Spleen (tissue), 13 donors: ENCODE measurements at places on chromosomes 16 and 17. TPM values are rescaled to one million over a fixed set of nuclear protein-coding genes. Genes with fewer than 3 reads are reported as not detected.

Gene PHOSPHO1
- 5.0 TPM for total RNA-seq

Gene KRT25
- total RNA-seq, result not detected

Gene G6PC1
- total RNA-seq, result not detected

Gene LRRC46
- total RNA-seq, result 1.3 TPM

Gene CACNG1
- total RNA-seq, result not detected

Gene RNF112
- 4.2 TPM for total RNA-seq

Gene CA7
- not detected for total RNA-seq

Gene TBC1D3
- total RNA-seq, result not detected

Gene MGAT5B
- total RNA-seq, result 0.92 TPM

Gene ZNF19
- total RNA-seq, result 9.5 TPM

Gene PDIA2
- total RNA-seq, result 0.28 TPM

GRCh38 chr17:56528696-56529095, 64.8 kb upstream of the NOG start:
- DNase-seq, result no peak
- H3K27me3 ChIP-seq, result no peaks in the 10 kb centered on the region
- H3K36me3 ChIP-seq, result no peaks in the 10 kb centered on the region
- H3K27ac ChIP-seq, result no peak overlapping the region

DNA sequence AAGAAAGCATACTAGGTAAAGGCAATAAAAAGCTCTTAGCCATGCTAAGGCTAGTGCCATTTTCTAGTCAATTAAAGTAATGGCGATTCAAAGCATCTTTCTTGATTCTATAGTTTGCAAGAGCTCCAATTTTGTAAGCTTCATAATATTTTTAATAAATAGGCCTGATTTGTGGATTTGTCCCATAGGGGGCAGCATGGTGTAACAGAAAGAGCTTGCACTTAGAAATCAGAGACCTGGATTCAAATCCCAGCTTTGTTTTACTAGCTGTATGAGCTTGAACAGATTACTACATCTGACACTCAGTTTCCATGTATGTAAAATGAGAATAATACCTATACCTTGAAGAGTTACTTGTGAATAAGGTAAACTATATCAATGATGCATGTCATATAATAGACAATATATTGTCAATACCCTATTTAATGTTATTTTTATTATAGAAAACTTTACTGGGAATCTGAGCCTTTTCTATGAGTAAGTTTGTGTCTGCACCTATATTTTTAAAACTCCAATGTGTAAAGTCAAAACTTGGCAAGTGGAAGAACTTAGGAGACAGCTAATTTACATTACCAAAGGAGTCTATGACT, 93.6 kb upstream of the NOG start:
- H3K36me3 ChIP-seq, result no peaks in the 10 kb centered on the region
- H3K27me3 ChIP-seq, result no peaks in the 10 kb centered on the region
- DNase-seq, result no peak
- H3K27ac ChIP-seq, result no peak overlapping the region
- H3K4me1 ChIP-seq, result no peaks in the 10 kb centered on the region

DNA sequence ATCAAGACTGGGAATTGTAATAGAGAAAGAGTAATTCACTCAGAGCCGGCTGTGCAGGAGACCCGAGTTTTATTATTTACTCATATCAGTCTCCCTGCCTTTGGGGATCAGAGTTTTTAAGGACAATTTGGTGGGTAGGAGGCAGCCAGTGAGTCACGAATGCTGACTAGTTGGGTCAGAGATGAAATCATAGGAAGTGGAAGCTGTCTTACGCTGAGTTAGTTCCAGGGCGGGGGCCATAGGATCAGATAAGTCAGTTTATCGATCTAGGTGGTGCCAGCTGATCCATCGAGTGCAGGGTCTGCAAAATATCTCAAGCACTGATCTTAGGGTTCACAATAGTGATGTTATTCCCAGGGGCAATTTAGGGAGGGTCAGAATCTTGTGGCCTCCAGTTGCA, 20.2 kb upstream of the GUCY2D start:
- H3K4me1 ChIP-seq, result no peaks in the 10 kb centered on the region
- DNase-seq, result no peak
- no peak overlapping the region for H3K4me3 ChIP-seq
- H3K27me3 ChIP-seq, result peaks cover 14% of the 10 kb centered on the region

- H3K36me3 ChIP-seq, result no peaks in the 10 kb centered on the region
- DNase-seq, result no peak
- H3K27ac ChIP-seq, result no peak overlapping the region
These were observed 48.4 kb downstream of the CMC2 start for GRCh38 chr16:80958284-80958683.

DNA sequence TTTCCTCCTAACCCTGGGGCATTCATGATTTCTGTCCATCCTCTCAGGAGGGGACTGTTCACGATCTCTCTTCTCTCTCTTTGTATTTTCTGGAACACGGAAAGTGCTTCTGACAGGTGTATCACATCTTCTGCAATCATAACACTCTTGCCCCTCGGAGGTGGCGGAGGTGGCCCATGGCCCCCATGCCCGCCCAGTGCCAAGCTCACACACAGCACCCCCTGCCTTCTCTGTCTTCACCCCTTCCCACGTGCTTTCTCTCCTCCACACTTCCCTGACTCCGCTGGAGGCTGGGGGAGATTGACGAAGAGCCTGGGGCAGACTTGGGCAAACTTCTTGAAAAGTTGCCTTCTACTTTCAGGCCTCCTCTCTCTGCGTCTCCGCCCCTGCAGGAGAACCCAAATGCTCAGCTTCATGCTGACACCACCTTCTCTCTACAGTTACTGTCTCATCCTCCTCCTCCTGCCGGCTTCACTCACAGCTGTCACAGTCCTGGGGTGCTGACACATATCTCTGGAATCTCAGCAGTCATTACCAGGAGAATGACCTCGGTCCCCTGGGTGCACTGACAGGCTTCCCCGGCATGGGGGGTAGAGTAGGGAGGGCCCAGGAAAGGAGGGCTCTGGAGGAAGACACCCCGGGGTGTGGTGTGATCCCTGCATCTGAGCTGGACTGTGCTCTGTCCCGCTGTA, 127.1 kb downstream of the ENGASE start:
- DNase-seq, result no peak
- H3K27me3 ChIP-seq, result peaks cover 3% of the 10 kb centered on the region
- H3K4me3 ChIP-seq, result no peak overlapping the region
- no peaks in the 10 kb centered on the region for H3K36me3 ChIP-seq
- no peak overlapping the region for H3K27ac ChIP-seq
- H3K4me1 ChIP-seq, result no peaks in the 10 kb centered on the region

GRCh38 chr17:7280519-7281073, 922 bp upstream of the SLC2A4 start:
- peaks cover 36% of the 10 kb centered on the region for H3K27me3 ChIP-seq
- no peaks in the 10 kb centered on the region for H3K36me3 ChIP-seq
- peak overlapping the region; percentile 40 for H3K4me3 ChIP-seq
- peaks cover 18% of the 10 kb centered on the region for H3K4me1 ChIP-seq
- peak; percentile 95 for DNase-seq

DNA sequence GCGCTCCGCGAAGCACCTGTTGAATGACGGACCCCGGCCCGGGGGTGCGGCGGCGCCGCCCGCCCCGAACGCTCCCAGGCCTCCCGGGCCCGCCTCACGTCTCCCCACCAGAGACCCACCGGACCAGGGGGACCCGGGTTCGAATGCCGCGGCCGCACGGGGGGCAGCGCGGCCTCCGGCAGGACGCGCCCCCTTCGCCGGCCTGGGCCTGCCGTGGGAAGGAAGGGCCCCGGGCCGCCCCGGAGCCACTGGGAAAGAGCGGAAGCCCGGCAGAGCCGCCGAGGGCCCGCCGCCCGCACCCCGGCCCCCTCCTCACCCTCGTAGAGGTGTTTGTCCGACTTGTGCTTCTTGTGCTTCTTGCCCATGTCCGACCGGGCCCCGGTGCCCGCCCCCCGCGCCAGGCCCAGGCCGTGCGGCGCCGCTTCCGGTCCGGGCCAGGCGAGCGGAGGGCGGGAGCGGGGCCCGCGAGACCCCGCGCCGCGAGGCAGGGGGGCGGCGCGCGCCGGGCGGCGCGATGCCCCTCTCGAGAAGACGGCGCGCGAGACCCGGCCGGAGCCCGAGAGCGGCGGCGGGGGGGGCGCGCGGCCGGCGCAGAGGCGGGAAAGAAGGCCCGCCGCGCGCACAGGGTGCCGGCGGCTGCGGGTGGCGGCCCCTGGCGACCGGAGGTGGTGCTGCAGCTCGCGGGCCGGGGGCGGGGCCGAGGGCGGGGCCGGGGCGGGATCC, at the start of gene BRD7:
Gene BRD7 (minus strand): TSS at position 579 of the 723 bp plus-strand sequence. CDS start 214 bp downstream, at position 365.
- peak within 1 kb of the TSS; percentile 89 for H3K27ac ChIP-seq
- peak; percentile 92 for DNase-seq
- peak within 1 kb of the TSS; percentile 96 for H3K4me3 ChIP-seq
- H3K27me3 ChIP-seq, result no peaks in the 10 kb centered on the region

- H3K27ac ChIP-seq, result no peak overlapping the region
- H3K36me3 ChIP-seq, result no peaks in the 10 kb centered on the region
- no peak for DNase-seq
- peaks cover under 1% of the 10 kb centered on the region for H3K4me1 ChIP-seq
- peaks cover 31% of the 10 kb centered on the region for H3K27me3 ChIP-seq
- H3K4me3 ChIP-seq, result no peak overlapping the region
These were observed 129.0 kb upstream of the CIBAR2 start for GRCh38 chr16:85240982-85241924.

DNA sequence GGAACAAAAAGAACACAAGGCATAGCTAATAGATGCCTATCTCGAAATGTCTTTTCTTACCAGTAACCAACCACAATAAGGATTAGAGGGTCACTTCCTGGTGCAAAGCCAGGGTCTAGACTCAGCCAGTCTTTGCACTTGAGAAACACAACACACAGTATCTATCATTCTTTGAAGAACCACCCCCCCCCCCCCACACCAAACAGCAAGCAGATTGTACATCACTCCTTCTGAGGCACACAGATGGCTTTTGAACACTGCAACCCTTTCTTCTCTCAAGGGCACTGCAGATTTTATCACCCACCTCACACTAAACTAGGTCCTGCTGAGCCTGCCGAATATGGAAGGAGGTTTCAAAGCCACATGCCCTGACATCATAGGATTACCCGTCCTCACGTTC, 145.6 kb downstream of the AATF start:
- H3K27me3 ChIP-seq, result no peaks in the 10 kb centered on the region
- no peak overlapping the region for H3K4me3 ChIP-seq
- H3K4me1 ChIP-seq, result peaks cover 14% of the 10 kb centered on the region
- no peak for DNase-seq
- no peak overlapping the region for H3K27ac ChIP-seq

- H3K27ac ChIP-seq, result no peak overlapping the region
- no peaks in the 10 kb centered on the region for H3K36me3 ChIP-seq
- no peak overlapping the region for H3K4me3 ChIP-seq
- DNase-seq, result no peak
- H3K4me1 ChIP-seq, result peaks cover 5% of the 10 kb centered on the region
These were observed 1.2 kb downstream of the USP43 start for GRCh38 chr17:9646546-9646885.

DNA sequence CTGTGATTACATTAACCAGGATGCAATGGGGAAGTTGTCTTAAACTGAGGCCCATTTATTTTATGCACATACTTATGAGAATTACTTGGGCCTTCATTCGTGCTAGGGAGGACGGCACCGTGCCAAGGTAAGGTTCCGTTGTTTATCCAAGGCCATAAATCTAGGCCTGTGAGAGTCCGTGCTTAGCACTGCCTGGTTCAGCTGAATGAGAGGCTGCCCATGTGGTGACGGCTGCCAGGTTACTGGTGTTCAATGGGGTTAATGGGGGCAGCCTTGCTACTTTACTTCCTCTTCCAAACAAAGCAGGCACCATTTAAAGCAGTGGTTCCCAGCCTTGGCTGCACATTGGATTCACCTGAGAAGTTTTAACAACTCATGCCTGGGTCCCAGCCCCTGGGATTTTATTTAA, 135.1 kb upstream of the NOL11 start:
- peaks cover 30% of the 10 kb centered on the region for H3K36me3 ChIP-seq
- no peaks in the 10 kb centered on the region for H3K4me1 ChIP-seq
- no peak overlapping the region for H3K4me3 ChIP-seq
- H3K27me3 ChIP-seq, result no peaks in the 10 kb centered on the region

GRCh38 chr16:28241924-28242323, 30.2 kb upstream of the XPO6 start:
- no peak for DNase-seq
- H3K4me3 ChIP-seq, result no peak overlapping the region
- H3K27ac ChIP-seq, result no peak overlapping the region
- no peaks in the 10 kb centered on the region for H3K4me1 ChIP-seq
- H3K27me3 ChIP-seq, result no peaks in the 10 kb centered on the region

- no peak for DNase-seq
- no peaks in the 10 kb centered on the region for H3K36me3 ChIP-seq
- H3K4me3 ChIP-seq, result no peak overlapping the region
- no peak overlapping the region for H3K27ac ChIP-seq
- no peaks in the 10 kb centered on the region for H3K4me1 ChIP-seq
These were observed 43.5 kb downstream of the GINS3 start for GRCh38 chr16:58435779-58436178.
